ENCODE measurements at places on chromosomes 12 and 14. TPM values are rescaled to one million over a fixed set of nuclear protein-coding genes. Genes with fewer than 3 reads are reported as not detected.

LRIG3 gene
- 97.2 TPM for total RNA-seq

PLEKHD1 gene
- not detected for total RNA-seq

AGAP2 gene
- 0.43 TPM for total RNA-seq

RNASE11 gene
- not detected for total RNA-seq

ENDOU gene
- not detected for total RNA-seq

APOF gene
- total RNA-seq = not detected
